Renal pelvis (tissue), 12 donors: ENCODE measurements at places on chromosomes 1 and 21.
A peak's percentile ranks its signal among the peaks of the same experiment; 100 is the strongest.

GRCh38 chr1:42747125-42747524 is 7.1 kb upstream of the CLDN19 start:
- DNase-seq, result peak; percentile 54

GRCh38 chr1:114690148-114690547 is 5.2 kb downstream of the AMPD1 start:
- DNase-seq, result no peak

GRCh38 chr1:52026278-52026677 is 7.3 kb downstream of the KTI12 start:
- DNase-seq, result no peak

- DNase-seq, result no peak
Observed at GRCh38 chr1:234302354-234302962, 70.8 kb upstream of the COA6 start.

DNA sequence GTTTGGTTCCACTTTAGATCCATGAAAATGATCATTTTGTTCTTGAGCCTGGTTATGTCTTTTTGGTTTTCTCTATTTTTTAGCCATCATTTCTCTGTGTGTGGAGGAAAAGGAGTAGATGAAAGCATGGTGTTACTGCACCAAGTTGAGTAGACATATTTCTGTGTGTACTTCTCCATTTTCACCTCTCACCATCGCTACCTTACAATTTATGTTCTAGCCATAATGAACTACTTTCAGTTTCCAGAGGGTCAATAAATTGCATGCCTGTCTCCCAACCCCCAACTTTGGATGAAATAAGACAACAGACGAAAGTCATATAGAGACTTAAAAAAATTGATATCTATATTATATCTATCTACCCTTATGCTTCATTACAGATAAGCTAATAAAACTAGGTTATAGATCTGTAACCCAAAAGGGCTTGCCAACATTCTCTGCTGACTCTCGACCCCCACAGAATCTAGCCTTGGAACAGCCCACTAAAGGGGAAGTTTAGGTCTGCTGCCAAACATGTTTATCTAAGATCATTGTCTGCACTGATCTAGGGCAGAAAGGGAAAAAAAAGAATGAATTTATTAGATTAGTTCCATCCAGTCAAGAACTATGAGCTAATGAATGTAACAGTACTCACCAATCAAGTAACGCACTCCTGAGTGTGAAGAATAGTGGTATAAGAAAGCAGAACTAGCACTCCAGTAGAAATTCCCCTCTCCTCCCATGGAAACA is 7.5 kb upstream of the MAN1A2 start:
- no peak for DNase-seq

DNA sequence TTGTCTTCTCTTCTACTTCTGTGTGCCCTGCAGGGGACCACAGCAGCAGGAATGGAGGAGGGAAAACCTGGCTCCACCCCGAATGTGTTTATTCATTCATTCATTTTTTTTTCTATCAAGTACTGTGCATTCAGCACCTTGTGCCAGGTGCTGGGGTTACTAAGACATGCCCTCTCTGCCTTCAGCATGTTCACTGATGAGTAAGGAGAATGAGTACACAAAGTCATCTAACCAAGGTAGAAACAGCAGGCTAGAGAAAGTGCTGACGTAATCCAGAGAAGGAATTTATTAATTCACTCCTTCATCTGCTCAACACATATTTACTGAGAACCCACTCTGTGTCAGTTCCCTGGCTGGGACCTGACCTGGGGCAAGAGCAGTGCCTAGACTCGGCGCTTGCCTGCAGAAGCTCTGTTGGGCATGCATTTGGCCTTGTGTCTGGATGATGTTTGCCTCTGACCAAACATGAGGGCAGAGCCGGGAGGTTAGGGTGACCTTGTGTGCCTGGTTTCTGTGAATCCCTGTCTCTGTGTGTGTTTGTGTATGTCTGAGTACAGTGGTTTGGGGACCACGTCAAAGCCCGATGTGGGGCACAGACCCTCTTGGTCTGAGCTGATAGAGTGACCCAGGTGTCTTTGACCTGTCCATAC is 3.3 kb upstream of the MYOG start:
- DNase-seq, result no peak

DNA sequence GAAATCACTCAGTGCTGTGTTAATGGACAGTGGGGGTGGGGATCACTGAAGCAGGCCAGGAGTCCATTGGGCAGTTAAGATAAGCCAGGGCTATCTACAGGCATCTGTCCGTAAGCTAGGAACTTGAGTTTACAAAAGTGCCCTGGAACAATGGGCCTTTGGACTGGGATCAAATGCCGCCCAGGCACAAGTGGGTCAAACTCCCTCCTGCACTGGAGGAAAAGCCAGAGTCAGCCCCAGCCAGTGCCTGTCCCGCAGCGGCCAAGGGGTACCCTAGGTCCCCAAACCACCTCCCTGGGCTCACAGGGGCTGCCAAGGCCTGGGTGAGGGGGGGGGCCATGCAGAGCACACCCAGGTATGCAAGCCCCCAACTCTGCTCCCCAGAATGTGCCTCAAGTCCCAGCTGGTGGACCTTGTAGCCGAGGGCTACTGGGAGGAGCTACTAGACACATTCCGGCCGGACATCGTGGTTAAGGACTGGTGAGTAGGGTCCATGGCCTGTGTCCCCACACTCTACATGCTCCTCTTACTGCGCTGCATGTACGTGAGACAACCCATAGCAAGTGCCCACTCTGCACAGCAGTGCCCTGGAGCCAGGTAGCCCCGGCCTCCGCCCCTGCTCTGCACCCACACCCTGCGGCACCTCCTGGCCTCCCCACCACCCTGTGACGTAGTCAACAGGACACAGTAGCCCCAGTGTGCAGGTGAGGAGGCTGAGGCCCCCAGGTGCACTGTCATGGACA is 7.7 kb downstream of the FBXO6 start:
- no peak for DNase-seq

DNA sequence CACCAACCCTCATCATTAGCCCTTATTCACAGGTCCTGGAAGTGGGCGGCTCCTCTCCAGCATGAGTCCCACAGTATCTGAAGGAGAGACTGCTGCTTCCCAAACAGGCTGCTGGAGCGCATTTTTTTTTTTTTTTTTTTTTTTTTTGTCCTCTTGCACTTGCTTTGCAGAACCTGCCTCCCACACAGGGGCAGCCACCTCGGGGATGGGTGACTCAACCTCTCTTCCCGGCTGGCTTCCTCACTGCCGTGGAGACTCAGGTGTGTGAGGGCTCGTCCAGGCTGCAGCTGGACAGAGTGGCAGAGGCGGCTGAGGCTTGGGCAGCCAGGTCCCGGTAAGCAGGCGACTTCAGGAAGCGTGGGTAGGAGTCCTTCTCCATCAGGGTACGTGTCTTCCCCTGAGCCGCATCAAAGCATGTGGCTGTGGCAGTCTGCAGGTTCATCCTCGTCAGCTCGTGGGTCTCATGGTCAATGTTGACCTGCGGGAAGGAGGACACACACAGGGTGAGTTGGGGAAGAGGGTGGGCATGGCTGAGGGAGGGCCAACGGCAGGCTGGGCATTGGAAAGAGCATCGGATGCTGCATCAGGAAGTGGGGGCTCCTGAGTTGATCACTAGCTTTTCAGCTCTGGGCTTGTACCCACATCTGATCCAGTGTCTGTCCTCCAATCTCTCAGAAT is 4.0 kb downstream of the RGS16 start:
- no peak for DNase-seq

GRCh38 chr21:14405962-14406361 is 23.0 kb upstream of the HSPA13 start:
- no peak for DNase-seq

GRCh38 chr1:66575739-66576138 is 41.8 kb downstream of the SGIP1 start:
- no peak for DNase-seq

DNA sequence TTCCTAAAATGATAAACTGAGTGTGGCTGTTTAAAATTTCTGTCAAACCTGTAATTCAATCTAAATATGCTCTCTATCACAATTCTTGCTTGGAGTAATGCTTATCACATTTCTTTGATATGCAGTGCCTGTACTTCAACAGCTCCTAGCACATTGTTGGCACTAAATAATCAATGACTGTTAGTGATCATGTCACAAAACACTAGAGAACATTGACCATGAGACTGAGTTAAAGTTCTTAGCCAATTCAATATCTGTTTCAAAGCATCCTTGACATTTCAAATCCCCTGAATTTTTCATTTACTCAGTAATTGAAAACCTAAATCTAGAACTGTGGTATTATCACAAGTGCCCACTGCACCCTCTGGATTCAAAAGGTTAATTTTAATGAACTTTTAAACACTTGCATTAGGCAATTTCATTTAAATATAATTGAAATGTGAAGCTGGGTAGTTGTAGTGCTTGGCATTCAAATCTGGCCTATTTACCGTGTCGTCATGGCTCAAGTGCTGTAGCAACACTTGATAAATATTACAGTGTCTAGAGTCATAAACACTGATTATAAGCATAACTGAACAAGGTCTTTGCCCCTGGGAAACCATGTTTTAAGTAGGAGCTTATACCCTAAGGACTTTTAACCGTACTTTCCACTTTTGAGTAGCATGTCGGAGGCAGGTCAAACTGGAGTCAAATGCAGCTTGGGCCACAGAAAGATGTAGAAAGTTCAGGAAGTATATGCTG is 143.6 kb downstream of the LRRC7 start:
- no peak for DNase-seq
